ENCODE measurements at places on chromosomes 7 and 10. TPM values are rescaled to one million over a fixed set of nuclear protein-coding genes. Genes with fewer than 3 reads are reported as not detected.

- H3K36me3 ChIP-seq: no peaks in the 10 kb centered on the region
- no peak overlapping the region for H3K27ac ChIP-seq
- no peak for DNase-seq
These were observed 41.9 kb upstream of the DAGLB start for GRCh38 chr7:6489612-6490011.

DNA sequence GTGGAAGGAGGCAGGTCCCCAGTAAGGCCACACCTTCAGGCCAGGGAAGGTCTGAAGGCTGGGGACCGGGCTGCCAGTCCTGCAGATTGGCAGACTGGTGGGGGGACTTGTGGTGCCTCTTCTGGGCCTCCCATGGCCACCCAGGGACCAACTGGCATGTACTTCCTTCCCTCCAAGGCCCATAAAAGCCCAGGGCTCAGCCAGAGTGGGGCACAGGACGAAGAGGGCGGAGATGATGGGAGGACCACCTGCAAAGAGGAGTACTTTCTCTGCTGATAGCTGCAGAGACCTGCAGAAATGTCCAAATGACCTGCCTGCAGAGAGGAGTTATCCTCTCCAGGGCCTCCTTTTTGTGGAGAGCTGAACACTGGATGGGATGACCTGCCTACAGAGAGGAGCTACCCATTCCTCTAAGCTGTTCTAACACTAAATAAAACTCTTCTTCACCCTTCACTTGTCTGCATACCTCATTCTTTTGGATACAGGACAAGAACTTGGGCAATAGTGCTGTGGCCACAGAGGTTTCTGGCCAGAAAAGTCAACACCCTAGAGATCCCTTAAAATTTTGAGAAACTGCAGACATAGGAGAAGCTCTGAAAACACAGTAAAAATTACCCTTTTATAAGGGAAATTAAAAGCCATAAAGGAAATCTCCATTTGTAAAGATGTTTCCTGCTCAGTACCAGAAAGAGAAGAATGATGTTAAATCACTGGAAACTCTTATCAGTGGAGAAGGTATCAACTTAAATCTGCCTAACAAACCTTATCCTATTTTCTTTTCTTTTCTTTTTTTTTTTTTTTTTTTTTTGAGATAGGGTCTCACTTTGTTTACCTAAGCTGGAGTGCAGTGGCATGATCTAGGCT is 20.7 kb upstream of the PRF1 start:
- H3K27me3 ChIP-seq: no peaks in the 10 kb centered on the region
- H3K27ac ChIP-seq: no peak overlapping the region
- no peaks in the 10 kb centered on the region for H3K36me3 ChIP-seq
- no peak overlapping the region for H3K4me3 ChIP-seq
- no peaks in the 10 kb centered on the region for H3K4me1 ChIP-seq

DNA sequence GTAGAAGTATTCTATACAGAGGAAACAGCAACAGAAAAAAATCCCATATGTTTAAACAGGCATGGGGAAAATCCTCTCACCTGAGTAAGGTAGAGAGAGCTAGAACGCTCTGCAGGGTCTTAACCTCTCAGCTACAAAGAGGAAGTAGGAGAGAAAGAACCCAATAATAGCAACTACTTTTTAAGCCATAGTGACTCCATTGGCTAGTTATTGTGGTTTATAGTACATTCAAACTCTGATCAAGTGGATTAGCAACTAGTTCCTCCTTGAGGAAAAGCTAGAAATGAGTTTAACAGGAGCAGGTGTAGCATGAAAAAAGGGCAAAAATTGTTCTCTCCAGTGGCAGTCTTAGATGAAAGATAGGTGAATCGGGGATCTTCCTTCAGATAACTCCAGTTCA is 89.7 kb downstream of the HGF start:
- H3K4me1 ChIP-seq: no peaks in the 10 kb centered on the region
- DNase-seq: no peak
- H3K36me3 ChIP-seq: no peaks in the 10 kb centered on the region
- H3K27me3 ChIP-seq: no peaks in the 10 kb centered on the region

TAS2R41 gene
- not detected for polyA plus RNA-seq

DNA sequence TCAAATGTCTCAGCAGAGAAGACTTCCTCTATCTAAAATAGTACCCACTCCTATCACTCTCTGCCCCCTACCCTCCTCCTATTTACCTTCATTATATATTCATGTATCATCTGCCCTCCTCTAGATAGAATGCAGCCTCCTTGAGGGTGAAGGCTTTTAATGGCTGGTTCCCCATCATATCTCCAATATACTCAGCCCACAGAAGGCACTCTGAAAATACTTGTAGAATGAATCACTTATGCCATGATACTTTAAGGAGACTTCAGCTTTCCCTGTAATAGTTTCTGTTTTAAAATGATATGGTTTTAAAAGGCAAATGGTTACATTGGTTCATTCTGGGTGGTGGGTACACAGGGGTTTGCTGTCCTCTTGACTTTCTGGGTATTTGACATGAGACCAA is 25.3 kb downstream of the GFRA1 start:
- no peaks in the 10 kb centered on the region for H3K27me3 ChIP-seq
- no peaks in the 10 kb centered on the region for H3K36me3 ChIP-seq
- H3K4me3 ChIP-seq: no peak overlapping the region
- no peaks in the 10 kb centered on the region for H3K4me1 ChIP-seq

DNA sequence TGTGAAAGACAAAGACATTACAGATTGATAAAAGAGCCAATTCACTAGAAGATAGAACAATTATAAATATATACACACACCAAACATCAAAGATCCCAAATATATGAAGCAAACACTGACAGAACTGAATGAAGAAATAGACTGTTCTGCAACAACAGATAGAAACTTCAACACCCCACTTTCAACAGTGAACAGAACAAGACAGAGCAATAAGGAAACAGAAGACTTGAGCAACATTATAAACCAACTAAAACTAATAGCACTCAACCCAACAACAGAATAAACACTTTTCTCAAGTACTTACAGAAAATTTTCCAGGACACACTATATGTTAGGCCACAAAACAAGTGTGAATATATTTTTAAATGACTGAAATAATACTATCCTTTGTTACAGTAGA is 10.9 kb downstream of the CDCA7L start:
- H3K36me3 ChIP-seq: peaks cover 6% of the 10 kb centered on the region
- no peaks in the 10 kb centered on the region for H3K27me3 ChIP-seq
- peaks cover 63% of the 10 kb centered on the region for H3K4me1 ChIP-seq

GRCh38 chr10:106910666-106911065 is 253.8 kb downstream of the SORCS1 start:
- H3K27me3 ChIP-seq: peaks cover 2% of the 10 kb centered on the region
- H3K36me3 ChIP-seq: no peaks in the 10 kb centered on the region

GRCh38 chr10:75876710-75877109 is 445.3 kb downstream of the LRMDA start:
- H3K36me3 ChIP-seq: no peaks in the 10 kb centered on the region
- no peak overlapping the region for H3K4me3 ChIP-seq
- no peaks in the 10 kb centered on the region for H3K4me1 ChIP-seq
- DNase-seq: no peak
- no peak overlapping the region for H3K27ac ChIP-seq
- H3K27me3 ChIP-seq: no peaks in the 10 kb centered on the region

VPS37D gene
- polyA plus RNA-seq: 0.10 TPM

- H3K27ac ChIP-seq: no peak overlapping the region
- no peak for DNase-seq
- no peak overlapping the region for H3K4me3 ChIP-seq
- H3K36me3 ChIP-seq: no peaks in the 10 kb centered on the region
- H3K27me3 ChIP-seq: no peaks in the 10 kb centered on the region
These were observed 474.2 kb downstream of the ADRA2A start for GRCh38 chr10:111551001-111551400.

GRCh38 chr10:133097418-133097817 is 9.7 kb downstream of the ADGRA1 start:
- no peaks in the 10 kb centered on the region for H3K4me1 ChIP-seq
- H3K27me3 ChIP-seq: peaks cover 7% of the 10 kb centered on the region
- no peak overlapping the region for H3K27ac ChIP-seq
- no peak for DNase-seq
- H3K4me3 ChIP-seq: no peak overlapping the region

DNA sequence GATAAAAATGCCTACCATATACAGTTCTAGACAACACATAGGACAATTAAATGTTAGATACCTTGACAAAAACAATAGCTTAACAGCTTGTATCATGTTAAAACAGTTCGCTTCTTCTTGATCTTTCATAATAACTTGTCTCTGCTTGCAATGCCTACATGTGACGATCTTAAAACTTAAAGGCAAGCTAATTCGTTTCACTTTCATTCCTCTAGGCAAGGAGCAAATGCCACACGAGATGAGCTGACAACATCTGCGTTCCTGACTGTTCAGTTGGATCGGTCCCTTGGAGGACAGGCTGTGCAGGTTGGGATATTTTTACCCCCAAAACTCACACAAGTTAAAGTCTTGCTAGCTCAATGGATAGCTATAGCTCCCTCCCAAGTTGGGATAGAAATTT is 51.6 kb upstream of the ARL4A start:
- peak; percentile 58 for DNase-seq
- no peaks in the 10 kb centered on the region for H3K27me3 ChIP-seq
- H3K27ac ChIP-seq: no peak overlapping the region
- peaks cover 22% of the 10 kb centered on the region for H3K4me1 ChIP-seq

GRCh38 chr10:71239131-71239915 is 27.0 kb downstream of the UNC5B start:
- H3K36me3 ChIP-seq: no peaks in the 10 kb centered on the region
- no peak overlapping the region for H3K27ac ChIP-seq
- DNase-seq: no peak
- H3K4me3 ChIP-seq: no peak overlapping the region
- no peaks in the 10 kb centered on the region for H3K4me1 ChIP-seq

DNA sequence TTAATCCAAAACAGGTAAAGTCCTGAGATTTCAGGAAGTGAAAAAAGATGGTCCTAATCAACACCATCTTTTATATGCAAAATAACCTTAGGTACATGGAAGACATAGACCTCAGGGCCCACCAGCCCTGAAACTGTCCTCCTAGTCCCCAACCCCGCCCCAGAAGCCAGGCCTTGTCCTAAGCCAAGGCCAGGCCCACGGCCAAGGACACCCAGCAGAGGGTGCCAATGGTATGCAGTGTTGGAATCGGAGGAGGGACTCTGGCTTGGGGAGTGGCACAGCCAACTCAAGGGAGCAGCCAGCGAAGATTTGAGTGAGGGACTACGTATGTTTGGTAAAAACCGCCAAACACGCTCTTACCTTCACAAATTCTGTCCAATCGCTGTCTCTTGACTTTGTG is 96.7 kb downstream of the ZRANB1 start:
- H3K27ac ChIP-seq: no peak overlapping the region
- H3K4me1 ChIP-seq: no peaks in the 10 kb centered on the region
- no peaks in the 10 kb centered on the region for H3K27me3 ChIP-seq

DNA sequence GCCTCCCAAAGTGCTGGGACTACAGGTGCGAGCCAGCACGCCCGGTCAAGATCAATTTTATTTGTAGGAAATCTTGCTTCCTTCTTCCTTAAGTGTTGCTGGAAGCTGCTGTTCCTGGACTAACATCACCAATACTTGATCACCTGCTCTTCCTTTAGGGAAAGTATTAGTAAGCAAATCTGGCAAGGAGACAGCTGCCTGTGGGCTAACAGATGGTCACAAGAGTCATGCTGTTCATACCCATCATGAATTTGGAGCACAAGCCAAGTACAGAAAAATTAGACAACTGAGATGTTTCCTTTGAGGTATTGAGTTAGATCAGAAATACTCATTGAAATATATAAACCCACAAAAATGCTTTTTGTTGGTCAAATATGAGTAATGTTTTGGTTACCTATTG is 27.9 kb downstream of the BAIAP2L1 start:
- no peak overlapping the region for H3K4me3 ChIP-seq
- no peak overlapping the region for H3K27ac ChIP-seq
- no peaks in the 10 kb centered on the region for H3K36me3 ChIP-seq
- H3K27me3 ChIP-seq: no peaks in the 10 kb centered on the region
- no peaks in the 10 kb centered on the region for H3K4me1 ChIP-seq

All from B cell (primary cell).